Cortex of kidney (tissue), 1 donor: ENCODE measurements at places on chromosomes 11 and 22.

DNA sequence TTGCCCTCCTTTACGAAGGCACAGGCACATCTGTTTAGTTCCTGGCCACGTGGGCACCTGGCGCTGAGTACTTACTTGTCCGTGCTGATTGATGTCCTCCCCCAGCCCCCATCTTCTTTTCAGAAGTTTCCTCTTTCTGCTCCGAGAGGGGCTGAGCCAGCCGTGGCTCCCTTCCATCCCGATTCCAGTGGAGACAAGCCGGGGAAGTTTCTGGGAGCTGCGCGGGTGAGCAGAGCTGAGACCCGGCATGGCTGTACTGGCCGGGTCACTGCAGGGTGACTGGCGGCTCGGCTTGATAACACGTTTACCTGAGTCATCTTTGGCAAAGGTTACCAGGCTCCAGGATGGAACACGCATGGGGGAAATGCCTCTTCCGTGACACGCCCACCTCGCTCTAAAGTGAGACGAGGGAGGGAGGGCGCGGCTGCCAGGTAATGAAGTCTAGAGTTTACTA, 45.4 kb upstream of the ATXN10 start:
- no peak for DNase-seq

DNA sequence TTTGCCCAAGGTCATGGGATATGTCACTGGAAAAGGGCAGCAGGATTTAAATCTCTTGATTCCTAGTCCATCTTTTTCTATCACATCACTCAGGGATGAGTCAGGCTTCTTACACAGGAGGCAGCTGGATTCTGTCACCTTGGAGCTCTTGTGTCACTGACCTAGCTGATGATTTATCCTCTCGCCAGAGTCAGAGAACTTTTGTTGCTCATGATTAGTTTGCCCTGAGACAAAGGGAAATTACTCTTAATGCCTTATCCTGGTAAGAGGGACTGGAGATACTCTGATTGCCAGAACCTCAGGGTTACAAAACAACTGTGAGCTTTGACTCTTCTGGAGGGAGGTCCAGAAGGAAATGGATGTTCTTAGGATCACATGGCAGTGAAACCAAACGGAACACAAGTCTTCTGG, 10.1 kb downstream of the COA4 start:
- DNase-seq, result no peak

GRCh38 chr22:49303781-49304461, 523.8 kb downstream of the BRD1 start:
- DNase-seq, result no peak

- no peak for DNase-seq
These were observed 11.8 kb downstream of the SMPD1 start for GRCh38 chr11:6402061-6402470.

DNA sequence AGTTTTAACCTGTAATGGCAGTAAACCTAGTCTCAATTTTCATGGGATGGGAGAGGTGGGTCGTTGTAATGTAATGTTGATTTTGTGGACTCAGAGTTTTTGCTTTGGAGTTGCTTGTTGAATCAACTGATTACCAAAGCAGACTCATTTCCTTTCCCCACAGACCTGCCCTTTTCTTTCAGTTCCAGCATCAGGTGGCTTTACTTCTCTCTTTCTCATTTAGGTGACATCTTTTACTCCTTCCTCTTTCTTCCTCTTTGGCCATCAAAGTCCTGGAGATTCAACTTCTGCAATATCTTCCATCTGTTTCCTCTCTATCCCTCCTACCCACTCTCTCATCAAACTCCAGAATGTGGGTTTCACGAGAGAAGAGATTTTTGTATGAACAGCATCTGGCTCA, 313.9 kb downstream of the TMEM135 start:
- DNase-seq, result no peak

GRCh38 chr11:33389635-33390034, 132.5 kb downstream of the HIPK3 start:
- no peak for DNase-seq
